ENCODE measurements at places on chromosomes 4 and X.

GRCh38 chrX:22135994-22136684 is 104.0 kb downstream of the PHEX start:
- DNase-seq = peak; percentile 49

DNA sequence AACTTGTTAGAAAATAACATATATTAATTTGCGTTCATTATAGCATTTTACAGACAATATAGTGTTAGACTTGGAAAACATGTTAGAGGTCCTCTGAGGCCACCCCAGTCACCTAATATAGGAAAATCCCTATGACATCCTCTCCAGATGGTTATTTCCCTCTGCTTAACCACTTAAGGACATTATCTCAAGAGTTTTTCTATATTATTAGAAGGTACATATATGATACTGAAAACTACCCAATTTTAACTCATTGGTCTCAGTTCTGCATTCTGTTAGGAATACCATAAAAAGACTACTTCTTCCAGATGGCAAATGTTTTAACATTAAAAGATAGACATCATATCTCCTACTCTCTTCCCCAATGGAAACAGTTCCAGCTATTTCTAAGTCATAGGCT is 21.4 kb downstream of the PTPN13 start:
- no peak for DNase-seq

GRCh38 chrX:48540028-48540375 is 488 bp downstream of the TBC1D25 start:
- DNase-seq = peak; percentile 53

DNA sequence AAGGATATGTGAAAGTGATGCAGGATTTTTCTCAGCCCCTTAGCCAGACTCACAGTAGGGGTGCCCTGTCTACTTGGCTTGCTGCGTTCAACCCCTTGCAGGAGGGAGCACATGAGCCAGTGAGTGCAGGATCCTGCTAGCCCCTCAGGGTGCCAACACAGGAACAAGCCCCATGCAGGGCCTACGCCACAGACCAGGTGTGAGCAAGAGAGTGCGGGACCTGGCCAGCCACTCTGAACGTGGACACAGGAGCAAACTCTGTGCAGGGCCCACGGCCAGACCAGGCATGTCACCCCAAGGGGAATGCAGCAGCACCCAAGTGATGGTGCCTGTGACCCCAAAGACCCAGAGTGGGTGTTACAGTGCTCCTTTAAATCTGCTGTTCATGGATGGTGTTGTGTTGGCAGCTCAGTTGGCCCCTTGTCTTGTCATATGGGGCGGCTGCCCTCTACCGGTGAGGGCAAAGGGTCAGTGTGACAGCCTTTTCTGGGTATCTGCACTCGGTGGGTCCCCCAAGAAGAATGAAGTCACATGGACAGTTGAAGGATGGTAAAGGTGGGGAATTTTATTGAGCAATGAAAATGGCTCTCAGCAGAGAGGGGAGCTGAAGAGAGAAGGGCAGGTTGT is 188.4 kb upstream of the MAOA start:
- no peak for DNase-seq

- no peak for DNase-seq
Observed at GRCh38 chr4:61532336-61533000, 332.3 kb downstream of the ADGRL3 start.

- no peak for DNase-seq
Observed at GRCh38 chr4:27881705-27882104, 1021.1 kb downstream of the STIM2 start.

GRCh38 chrX:40177942-40178715 is 80.4 kb upstream of the BCOR start:
- peak; percentile 16 for DNase-seq

DNA sequence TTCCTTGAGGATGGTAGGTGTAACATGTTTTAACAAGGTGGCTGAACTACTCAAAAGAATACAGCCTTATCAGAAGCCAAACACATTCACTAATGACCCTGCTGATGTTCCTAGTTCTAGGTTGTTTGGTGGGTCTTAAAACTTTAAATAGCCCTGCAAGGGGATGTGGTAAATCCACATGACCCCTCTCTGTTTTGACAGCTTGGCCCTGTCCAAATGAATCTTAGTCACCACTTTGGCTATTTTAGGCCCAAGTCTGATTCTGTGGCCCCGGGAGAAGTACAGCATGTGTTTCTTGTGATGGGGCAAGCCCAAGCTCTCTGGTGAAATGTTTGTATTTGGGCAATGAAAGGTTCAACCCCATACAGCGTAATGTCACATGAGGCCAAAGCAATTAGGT is 54.5 kb upstream of the GPR34 start:
- DNase-seq = peak; percentile 85

DNA sequence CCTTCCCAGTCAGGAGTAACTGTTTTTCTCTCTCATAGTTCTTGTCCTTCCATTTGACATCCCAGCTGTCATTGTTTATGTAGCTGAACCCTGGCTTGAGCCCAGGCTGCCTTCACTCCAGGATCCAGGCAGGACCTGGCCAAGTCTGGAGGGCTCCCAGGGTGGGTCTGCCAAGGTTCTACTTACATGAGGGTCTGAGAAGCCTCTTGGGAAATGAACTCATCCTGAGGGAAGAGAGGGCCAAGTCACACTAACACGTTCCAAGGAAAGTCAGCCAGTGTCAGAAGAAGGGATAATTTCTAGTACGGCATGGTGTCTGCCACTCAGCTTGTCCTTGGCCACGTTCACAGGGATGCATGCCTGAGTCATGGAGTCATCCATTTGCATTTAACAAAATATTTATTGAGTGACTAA is 54.8 kb upstream of the SRD5A3 start:
- DNase-seq = no peak

DNA sequence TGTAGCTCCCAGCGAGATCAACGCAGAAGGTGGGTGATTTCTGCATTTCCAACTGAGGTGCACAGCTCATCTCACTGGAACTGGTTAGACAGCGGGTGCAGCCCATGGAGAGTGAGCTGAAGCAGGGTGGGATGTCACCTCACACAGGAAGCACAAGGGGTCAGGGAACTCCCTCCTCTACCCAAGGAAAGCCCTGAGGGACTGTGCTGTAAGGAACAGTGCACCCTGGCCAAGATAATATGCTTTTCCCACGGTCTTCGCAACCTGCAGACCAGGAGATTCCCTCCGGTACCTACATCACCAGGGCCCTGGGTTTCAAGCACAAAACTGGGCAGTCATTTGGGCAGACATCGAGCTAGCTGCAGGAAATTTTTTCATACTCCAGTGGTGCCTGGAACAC is 216.4 kb upstream of the TET2 start:
- DNase-seq = no peak

- no peak for DNase-seq
Observed at GRCh38 chr4:70895405-70895804, 6.8 kb upstream of the MOB1B start.

DNA sequence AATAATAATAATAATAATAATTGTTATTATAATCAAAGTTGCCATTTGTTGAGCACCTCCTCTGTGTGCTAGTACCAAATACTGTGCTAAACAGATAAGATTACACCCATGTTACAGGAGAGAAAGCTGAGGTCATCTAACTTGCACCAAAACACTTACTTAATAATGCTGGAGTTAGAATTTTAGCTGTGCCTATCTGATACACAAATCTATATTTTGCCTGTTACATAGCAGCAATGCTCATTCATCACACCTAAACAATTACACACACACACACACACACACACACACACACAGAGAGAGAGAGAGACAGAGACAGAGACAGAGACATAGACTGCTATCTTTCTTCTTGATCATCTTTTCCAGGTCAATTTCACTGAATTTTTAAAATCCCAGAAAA is 170.9 kb upstream of the KLF3 start:
- DNase-seq = no peak

- DNase-seq = no peak
Observed at GRCh38 chrX:122055460-122055859, 1008.0 kb downstream of the GLUD2 start.

- no peak for DNase-seq
Observed at GRCh38 chrX:40109288-40110008, 11.7 kb upstream of the BCOR start.

- peak; percentile 60 for DNase-seq
Observed at GRCh38 chrX:153569475-153569874, 29.5 kb downstream of the CCNQ start.
